ENCODE measurements at places on chromosomes 3 and 15.

- DNase-seq: no peak
These were observed 29.3 kb downstream of the LIMD1 start for GRCh38 chr3:45623846-45624245.

- no peak for DNase-seq
These were observed 119.2 kb upstream of the CMC1 start for GRCh38 chr3:28122227-28122626.

DNA sequence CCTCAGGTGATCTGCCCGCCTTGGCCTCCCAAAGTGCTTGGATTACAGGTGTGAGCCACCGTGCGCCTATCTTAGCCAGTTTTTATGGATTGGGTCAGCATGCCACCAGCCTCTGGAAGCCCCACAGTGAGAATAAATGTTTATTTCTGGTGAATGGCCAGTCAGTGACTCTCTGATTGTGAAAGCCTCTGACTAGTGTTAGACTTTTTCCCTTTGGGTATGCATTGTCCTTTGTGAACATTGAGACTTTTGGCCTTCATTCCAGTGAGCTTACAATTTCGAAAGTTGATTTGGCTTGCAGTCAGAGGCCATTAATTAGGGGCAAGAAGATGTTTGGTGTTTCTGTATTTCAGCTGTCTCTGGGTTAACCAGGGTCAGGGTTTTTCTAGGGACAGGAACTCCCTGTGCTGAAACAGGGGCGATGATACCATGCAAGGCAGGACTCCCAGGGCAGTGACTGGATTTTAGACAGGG is 274.5 kb upstream of the C2CD4B start:
- no peak for DNase-seq

- no peak for DNase-seq
These were observed 94.3 kb upstream of the CHMP2B start for GRCh38 chr3:87132801-87133200.

DNA sequence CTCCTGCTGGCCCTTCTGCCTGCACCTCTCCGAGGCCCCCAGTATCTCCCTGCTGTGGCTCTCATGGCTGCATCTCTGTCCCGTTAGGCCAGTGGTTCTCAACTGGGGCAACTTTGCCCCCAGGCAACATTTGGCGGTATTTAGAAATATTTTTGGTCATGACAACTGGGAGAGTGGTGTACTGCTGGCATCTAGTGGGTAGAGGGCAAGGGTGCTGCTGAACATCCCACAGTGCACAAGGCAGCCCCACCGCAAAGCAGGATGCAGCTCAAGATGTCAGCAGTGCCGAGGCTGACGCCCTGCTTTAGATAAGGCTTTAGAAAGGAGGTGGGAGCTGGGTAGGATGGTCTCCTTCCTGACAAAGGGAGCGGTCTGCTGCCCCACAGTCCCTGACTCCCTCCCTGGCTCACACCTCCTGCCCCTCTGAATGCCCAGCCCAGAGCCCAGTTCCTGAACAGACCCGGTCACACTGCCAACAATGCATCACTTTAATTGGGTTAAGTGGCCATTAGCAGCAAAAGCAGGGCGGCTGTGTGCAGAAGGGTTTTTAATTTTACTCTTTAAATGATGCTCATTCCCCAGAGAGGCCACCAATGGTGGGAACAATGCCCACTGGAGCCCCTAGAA is 68.8 kb upstream of the TMEM115 start:
- no peak for DNase-seq

GRCh38 chr3:135992072-135992471 is 26.5 kb downstream of the PPP2R3A start:
- no peak for DNase-seq

DNA sequence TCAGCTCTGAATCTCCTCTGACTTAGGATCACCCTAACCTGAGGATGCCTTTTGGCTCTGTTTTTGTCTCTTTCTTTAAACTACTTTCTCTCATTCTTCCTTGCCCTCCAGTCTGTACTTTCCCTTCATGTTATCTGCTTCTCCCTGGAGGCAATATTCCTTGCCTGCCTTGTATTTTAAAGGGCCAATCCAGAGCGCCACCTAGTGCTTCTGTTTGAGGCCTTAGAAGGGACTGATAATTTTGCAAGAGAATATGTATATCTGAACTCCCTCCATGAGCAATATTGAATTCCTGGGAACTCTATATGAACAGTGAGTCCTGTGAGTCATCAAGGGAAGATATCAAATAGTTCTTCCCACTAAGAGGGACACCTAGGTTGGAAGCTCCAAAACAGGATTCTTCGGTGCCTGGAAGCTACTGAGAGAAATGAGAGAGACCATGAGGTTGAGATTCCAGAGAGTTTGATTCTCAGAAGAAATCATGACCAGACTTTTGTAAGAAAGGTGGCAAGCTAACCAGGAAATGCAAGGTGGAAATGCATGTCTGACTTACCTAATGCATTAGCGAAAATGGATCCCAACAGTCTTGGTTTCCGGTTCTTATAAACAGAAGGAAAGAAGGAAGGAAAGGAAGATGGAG is 203.8 kb upstream of the CD96 start:
- DNase-seq: no peak

GRCh38 chr15:82697735-82698407 is 11.8 kb downstream of the AP3B2 start:
- no peak for DNase-seq

DNA sequence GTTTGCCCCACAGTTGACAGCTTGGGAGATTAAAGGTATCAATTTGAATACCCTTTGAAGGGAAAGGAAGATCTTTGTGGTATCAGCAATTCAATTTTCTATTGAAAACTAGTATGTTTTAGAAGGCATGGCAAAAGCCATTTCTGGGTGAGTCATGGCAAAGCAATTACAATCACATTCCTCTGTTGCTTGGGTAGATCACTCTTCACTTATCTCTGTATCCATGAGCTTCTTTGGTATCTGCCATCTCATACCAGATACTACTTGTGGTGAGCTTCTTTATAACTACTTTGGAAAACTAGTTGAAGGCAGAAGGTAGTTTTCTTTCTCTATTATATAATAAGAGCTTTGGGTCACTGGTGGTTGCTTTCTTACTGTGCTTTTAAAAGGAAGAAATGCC is 28.3 kb upstream of the LSAMP start:
- no peak for DNase-seq

DNA sequence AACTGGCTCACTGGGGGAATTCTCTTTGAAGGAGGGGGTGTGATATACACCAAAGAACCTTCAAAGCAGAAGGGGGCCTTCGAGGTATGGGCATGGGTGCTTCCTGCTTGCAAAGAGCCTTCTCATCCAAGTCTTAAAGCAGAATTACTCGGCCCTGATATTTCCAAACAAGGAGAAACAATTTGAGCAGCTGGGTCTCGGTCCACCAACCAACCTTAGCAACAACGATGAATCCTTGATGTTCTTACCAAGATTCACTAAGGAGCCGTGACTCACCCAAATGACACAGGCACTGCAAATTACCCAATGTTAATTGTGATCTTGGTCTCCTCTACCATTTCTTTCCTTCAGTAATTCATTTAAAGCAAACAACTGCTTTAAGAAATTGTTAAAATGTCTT is 7.7 kb downstream of the HOMER2 start:
- DNase-seq: no peak

DNA sequence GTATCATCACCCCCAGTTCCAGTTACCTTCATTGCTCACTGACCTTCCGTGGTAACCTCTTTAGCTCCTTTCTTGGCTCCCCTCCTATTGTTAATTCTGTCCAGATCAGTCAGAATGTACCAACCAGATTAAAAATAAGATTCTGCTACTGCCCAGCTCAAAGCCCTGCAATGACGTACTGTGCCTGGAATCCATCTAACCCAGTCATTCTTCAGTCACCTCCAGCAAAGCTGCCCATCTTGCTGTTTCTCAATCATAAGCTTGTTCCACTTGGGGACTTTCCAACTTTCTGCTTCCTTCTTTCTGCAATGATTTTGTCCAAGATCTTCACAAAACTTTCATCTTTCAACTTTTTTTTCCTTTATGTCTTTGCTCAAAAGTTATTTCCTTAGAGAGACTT is 512.0 kb upstream of the ZNF385D start:
- DNase-seq: no peak

DNA sequence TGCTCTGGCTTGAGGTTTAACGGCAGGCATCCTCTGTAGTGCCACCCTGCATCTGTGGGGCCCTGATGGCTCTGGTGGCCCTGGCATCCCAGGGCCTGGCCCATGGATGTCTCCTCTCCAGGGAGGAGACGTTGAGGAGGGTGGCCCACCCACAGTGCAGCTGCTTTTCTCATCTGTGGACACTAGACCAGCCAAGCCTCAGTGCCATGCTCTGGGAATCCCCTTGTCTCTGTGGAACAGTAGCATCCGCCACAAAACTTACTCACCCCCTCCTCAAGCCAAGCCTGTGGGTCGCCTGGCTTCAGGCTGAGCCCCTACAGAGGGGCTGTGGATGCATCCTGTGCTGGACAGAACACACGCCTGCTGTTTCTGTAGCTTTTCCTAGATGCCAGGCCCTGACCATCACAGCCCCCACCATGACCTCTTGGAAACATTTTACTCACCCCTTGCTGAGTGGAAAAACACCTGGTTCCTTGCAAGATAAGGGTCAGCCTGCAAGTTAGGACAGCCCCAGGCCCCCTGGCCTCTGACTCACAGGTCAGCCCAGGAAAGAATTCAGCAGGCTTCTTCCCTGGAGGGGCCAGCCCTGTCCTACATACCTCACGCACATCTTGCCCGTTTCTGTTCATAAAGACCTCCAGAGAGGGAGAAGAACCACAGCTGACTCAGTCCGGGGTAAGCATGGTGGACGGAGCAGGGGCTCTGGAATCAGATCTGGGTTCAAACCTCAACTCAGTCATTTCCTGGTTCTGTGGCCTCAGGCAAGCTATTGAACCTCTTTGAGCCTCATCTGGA is 19.0 kb downstream of the PAK6 start:
- DNase-seq: no peak

DNA sequence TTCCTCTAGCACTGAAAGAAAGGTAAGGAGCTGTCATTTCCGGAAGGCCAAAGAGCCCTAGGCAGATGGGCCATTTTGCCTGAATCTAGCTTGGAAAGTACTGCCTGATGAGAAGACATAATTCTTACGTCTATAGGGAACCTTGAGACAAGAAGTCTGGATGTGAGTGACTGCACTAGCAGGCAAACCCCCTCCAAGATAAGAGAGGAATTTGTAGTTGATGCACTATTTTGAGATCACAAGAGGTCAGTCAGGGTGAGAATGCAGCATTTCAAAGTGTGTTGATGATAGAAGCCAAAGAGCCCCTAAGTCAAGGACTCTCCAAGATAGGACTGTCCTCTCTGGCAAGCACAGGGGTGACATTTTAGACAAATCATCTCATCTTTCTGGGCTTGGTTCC is 99.2 kb downstream of the HES1 start:
- no peak for DNase-seq

- DNase-seq: no peak
These were observed 6.4 kb upstream of the SH2D7 start for GRCh38 chr15:78085928-78086327.

DNA sequence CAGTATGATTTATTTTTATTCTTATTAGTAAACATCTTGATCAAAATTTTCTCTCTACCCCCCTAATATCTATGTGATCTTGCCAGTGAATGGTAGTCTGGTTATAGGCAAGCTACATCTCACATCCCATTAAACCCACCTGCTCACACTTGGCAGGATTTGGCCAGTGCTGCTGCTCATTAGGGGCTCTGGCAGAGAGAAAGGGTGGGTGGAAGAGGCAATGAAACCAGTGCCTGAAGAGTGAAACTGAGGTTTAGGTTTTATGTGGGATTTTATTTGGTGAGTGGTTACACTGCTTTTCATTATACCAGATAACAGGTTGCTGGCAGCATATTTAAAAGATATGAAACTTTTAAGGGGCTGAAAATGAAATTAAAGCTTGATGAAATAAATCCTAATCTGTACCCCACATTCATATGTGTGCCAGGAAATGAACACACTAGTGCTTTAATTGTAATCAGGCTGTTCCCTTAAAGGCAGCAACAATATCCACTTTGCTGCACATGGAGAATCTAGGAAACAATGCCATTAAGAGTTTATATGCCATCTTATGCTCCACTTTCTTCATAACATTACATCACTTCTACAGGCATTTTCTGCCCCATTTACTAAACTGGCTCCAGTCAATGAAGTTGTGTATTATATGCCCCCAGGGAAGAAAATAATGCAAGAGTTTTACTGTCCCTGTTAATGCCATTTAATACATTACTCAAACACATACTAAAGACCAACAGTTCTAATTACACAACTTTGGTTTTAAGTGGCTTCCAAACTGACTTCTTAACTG is 688.7 kb downstream of the MECOM start:
- DNase-seq: no peak

GRCh38 chr3:35305406-35305805 is 333.9 kb upstream of the ARPP21 start:
- no peak for DNase-seq

GRCh38 chr3:128494367-128494650 is 1.3 kb upstream of the GATA2 start:
- DNase-seq: no peak

- DNase-seq: no peak
These were observed 273.8 kb upstream of the RGMA start for GRCh38 chr15:93362821-93363220.

DNA sequence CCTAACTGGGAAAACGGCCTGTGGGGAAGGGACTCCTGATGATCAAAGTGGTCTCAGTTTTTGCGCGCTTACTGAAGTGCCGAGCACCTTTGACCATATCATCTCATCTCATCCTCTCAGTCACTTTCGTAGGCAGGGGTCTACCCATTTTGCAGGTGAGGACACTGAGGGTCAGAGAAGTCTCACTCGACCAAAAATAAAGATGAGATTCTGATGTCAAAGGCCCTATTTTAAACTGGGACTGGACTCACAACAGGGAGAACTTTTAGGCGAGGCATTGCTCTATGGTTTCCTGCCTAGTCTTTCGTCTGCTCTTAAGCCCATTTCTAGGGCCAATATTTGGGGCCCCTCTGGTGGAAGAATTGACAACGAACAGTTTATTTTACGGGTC is 830 bp downstream of the SLC6A11 start:
- no peak for DNase-seq

- DNase-seq: no peak
These were observed 17.4 kb downstream of the ITGA11 start for GRCh38 chr15:68414591-68414990.

DNA sequence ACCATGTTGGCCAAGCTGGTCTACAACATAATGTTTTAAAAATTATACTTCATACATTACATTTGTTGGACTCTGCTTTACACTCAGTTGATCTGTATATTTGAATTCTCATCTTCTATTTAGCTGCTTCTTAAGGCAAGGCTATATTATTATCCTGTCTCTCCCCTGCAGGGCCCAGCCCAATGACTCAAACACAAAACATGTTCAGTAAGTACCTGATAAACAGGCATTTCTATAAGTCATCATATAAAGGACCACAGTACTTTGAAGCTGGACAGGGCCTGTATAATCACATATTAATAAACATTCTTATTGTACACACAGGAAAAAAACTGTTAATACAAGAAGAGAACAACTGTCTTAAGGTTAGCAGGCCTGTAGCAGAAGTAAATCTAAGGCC is 36.2 kb downstream of the NGLY1 start:
- DNase-seq: no peak

GRCh38 chr3:137300703-137301102 is 342.9 kb downstream of the IL20RB start:
- DNase-seq: no peak

DNA sequence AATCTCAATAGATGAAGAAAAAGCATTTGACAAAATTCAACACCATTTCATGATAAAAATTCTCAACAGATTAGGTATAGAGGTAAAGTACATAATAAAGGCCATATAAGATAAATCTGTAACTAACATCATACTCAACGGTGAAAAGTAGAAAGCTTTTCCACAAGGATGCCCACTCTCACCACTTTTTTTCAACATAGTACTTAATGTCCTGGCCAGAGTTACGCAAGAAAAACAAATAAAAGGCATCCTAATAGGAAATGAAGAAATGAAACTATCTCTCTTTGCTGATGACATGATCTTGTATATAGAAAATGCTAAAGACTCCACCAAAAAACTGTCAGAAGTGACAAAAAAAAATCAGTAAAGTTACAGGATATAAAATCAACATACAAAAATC is 33.0 kb downstream of the THBS1 start:
- DNase-seq: no peak

All from tibial artery (tissue), 4 donors.